ENCODE measurements at places on chromosomes 6 and 20.
A peak's percentile ranks its signal among the peaks of the same experiment; 100 is the strongest.

DNA sequence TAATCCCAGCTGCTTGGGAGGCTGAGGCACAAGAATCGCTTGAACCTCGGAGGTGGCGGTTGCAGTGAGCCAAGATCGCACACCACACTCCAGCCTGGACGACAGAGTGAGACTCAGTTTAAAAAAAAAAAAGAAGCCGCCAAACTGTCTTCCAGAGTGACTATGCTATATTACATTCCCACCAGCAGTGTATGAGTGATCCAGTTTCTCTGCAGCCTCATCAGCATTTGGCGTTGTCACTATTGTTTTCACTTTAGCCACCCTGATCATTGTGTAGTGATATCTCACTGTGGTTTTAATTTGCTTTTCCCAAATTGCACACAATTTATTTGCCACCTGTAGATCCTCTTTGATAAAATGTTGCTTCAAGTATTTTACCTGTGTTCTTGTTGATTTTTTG, 6.0 kb upstream of the AKAP12 start:
- DNase-seq, result no peak

GRCh38 chr20:32925481-32926196, 66.9 kb downstream of the EFCAB8 start:
- no peak for DNase-seq

- no peak for DNase-seq
Measured at GRCh38 chr6:10276660-10277287, 138.1 kb downstream of the TFAP2A start.

- no peak for DNase-seq
Measured at GRCh38 chr20:23277316-23277715, 73.3 kb upstream of the NXT1 start.

GRCh38 chr20:35243317-35243716, 16.8 kb downstream of the MMP24 start:
- DNase-seq, result no peak

DNA sequence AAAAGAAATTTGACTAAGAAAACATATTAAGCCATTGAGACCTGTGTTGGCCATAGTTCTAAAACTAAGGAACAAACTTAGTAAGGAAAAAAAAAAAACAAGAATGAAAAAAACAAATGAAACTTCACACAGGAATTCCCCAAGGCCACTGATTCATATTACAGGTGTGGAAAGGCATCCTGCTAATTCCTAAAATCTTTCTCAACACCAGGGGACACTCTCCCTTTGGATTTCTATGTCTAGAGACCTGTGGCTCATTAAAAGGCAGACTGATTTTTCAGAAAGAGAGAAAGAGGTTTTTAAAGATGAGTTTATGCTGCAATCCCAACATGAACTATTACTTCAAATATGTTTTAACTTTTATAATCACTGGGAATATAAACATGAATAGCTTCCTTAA, at the start of gene OR12D1:
TSS of gene OR12D1 (plus strand) at position 341 of the 400 bp plus-strand sequence.
- no peak for DNase-seq

DNA sequence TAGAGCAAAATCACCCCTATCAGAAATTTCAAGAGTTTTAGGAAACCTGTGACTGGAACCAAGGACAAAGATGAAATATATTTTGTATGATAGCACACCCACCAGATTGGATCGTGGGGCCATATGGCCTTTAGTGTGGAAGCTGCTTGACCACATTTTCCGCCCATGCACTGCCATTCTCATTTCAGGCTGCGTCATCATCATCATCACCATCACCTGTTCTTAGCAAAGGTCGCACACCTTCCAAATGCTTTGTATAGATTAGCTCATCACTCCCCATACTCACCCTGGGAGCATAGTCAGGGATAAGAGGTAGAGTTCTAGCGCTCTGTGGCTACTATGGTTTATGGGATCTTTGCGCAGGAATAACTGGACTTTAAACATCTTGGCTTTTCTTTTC, 185.7 kb downstream of the MTHFD1L start:
- no peak for DNase-seq

GRCh38 chr6:112437058-112437457, 89.9 kb downstream of the RFPL4B start:
- no peak for DNase-seq

DNA sequence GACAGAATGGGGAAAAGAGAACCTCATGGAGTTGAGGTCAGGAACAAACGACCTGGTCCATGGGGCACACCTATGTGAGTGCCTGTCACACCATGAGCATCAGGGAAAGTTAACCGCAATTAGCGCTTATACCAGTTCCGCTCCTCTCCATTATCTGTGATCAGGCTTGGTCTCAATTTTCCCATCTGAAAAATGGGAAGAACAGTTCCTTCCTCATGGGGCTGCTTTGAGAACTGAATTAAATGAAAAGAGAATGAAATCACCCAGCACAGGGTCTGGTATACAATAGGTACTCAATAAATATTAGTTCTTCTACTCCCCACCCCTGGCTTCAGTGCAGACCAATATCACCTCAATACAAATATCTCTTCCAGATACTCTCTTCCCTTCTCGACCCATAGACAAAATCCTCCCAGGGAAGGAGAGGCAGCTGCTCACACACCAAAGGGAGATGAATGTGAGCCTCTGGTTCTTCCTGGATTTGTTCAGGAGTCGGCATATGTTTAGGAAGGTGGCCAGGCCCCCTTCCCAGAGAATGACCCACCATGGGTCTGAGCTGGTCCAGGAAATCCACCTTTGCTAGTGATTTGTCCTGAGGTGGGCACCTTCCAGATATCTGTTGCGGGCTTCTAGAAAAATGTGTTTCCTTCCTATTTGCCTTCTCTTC, 2.4 kb upstream of the PTGIS start:
- no peak for DNase-seq

DNA sequence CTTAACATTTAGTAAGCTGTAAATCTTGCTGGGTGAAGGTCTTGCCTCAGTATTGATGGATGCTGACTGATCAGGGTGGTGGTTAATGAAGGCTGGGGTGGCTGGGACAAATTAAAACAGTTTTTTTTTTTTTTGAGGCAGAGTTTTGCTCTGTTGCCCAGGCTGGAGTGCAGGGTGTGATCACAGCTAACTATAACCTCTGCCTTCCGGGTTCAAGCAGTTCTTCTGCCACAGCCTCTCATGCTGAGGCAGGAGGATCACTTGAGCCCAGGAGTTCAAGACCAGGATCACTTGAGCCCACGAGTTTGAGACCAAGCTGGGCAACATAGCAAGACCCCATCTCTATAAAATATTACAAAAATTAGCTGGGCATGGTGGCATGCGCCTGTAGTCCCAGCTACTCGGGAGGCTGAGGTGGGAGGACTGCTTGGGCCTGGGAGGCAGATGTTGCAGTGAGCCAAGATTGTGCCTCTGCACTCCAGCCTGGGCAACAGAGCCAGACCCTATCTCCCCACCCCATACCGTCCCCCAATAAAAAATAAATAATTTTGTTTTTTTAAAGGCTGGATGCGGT, 67.2 kb downstream of the NCOA3 start:
- no peak for DNase-seq

GRCh38 chr6:136181861-136182260, 68.2 kb downstream of the MTFR2 start:
- no peak for DNase-seq

- no peak for DNase-seq
Measured at GRCh38 chr6:135493218-135493961, 4.2 kb downstream of the AHI1 start.

DNA sequence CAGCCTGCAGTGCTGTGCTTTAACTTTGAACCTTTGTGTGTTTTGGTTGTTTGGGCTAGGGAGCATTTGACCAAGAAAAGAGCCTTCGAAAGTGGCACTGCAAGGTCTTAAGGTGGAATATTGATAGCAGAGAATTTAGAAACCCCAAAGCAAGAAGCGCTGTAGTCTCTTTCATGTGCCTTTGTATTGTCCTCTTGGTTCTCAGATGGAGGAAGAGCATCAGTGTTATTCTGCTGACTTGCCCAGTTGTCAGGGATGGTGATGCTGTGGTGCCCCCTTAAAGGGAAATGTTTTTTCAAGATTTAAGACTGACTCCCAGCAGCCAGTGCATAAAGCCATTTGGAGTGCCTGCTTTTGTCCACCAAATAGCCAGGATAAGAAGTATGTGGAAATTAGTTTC, 102.7 kb upstream of the INSM1 start:
- DNase-seq, result no peak

DNA sequence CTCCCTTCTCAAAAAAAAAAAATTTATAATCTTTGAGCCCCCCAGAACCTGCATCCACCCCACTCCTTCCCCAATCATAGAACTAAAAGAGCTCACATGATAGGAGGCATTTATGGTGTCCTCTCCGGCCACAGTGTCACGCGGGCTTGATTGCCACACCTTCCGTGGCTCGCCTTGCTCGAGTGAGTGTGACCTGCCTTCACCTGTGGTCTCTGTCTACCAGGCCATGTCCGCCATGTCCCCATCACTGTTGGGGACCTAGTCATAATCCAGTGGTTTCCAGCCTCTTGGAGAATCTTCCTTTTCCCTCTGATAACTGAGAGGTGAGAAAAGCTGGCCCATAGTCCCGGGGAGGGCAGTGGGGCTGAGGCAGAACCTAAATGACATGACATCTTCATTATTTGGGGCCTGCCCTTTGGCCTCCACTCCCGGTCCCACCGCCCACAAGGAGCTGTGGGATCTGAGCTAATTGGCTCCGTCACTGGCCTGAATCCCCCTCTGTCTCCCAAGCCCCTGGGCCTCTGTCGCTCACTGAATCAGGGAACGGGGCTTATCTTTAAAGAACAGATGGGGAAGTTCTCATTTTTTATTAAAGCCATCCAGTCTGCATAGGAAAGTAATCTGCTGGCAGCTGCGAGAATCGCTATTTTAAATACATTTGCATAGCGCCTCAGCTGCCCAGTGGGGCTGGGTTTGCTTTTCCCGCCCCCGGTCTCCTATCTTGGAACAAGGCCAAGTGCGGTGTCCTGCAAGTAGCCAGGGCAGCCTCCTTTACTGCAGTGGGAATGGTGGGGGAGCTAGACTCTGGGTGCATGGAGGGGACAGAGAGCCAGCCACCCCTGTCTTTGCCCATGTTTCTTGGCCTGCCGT, 197.6 kb upstream of the PMEPA1 start:
- DNase-seq, result no peak

DNA sequence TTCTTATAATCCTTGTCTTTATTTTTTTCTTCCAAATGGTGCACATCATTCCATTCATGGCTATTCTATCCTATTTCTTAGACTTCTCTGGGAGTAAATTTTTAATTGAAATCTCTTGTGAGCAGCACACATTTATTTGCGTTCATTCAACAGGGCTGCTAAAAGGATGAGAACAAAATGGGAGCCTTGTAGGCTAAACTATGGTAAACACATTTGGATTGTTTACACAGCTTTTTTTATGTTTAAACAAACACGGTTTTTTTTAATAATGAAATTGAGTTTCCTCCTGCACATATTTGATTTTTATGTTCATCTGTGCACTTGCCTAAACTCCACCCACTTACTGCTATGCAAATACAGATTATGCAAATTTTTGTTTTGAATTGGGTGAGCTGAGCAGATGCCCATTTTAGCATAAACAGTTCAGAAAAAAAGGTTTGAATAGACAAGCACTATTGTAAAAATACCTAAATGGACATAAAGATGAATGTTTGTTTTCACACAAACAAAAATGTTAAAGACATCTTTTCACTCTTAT, 92.0 kb downstream of the OLIG3 start:
- no peak for DNase-seq

- no peak for DNase-seq
Measured at GRCh38 chr6:40778196-40778595, 191.0 kb upstream of the LRFN2 start.

GRCh38 chr6:7073821-7074525, 33.8 kb upstream of the RREB1 start:
- DNase-seq, result no peak

- DNase-seq, result peak; percentile 65
Measured at GRCh38 chr20:10469599-10469998, 34.5 kb downstream of the SLX4IP start.

- DNase-seq, result no peak
Measured at GRCh38 chr6:41040101-41040939, 1.3 kb upstream of the UNC5CL start.

DNA sequence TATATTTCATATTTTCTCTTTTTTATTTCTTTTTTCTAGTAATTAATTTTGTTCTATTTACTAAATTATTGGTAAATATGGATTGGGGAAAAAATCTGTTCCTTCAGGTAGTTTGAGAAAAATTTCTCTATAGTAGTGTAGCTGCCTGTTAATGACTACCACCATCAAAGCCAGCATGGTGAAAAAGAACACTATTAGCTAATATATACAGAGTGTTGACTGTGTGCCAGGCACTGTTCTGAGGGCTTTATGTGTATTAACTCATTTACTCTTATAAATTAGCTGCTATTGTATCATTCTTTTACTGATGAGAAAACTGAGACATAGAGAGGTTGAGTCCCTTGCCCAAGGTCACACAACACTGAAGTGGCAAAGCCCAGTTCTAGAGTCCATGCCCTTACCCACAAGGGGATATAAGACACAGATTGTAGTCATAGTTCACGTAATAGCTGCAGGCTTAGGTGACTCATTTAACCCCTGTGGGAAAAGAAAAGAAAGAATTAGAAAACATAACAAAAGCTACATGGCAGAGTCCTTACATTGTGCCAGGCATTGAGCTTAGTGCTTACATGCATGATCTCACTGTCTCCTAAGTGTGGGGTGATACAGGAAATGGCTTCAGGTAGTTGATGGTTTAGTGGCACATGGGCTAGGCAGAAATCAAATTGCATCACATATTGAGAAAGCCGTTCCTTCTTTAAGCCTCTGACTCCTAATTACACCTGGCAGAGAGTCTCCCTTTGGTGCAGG, 12.2 kb upstream of the AKIRIN2 start:
- DNase-seq, result no peak

GRCh38 chr20:33018169-33018931, 10.8 kb downstream of the BPIFB2 start:
- DNase-seq, result no peak

GRCh38 chr20:39745380-39745779, 783.2 kb downstream of the DHX35 start:
- DNase-seq, result no peak

DNA sequence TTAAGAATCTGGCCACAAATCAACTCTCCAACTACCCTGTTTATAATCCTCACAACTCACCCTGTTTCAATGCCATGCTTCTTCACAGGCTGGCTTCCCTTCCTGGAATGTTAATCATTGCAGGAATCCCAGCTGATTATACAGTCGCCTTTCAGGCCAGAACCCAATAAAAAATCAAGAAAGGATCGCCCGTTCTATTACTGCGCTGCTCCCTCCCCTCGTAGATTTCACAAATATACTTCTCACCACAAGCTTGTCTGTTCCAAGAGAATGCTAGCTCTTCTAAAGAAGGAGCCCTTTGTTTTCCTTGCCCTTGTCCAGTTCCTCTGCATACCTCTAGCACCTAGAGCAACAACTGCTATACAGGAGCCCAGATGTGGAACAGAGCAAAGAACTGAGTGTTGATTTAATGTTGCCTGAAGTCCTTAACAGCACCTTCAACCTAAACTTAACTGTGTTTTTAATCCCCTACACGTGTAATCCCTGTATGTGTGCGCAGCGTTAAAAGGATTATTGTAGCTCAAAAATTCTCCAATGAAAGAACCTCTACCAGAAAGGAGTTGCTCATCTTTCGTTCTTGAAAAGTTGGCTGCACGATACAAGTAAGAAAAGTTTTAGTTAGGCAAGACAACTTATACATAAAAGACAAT, 988 bp downstream of the ECHDC1 start:
- no peak for DNase-seq

Measured in NCI-H187 treated with DMSO at 0.1 percent for 48 hours (cell line).